ENCODE measurements at places on chromosomes 1 and 21.

GRCh38 chr1:158035976-158036583, 42.6 kb downstream of the KIRREL1 start:
- no peak for DNase-seq

DNA sequence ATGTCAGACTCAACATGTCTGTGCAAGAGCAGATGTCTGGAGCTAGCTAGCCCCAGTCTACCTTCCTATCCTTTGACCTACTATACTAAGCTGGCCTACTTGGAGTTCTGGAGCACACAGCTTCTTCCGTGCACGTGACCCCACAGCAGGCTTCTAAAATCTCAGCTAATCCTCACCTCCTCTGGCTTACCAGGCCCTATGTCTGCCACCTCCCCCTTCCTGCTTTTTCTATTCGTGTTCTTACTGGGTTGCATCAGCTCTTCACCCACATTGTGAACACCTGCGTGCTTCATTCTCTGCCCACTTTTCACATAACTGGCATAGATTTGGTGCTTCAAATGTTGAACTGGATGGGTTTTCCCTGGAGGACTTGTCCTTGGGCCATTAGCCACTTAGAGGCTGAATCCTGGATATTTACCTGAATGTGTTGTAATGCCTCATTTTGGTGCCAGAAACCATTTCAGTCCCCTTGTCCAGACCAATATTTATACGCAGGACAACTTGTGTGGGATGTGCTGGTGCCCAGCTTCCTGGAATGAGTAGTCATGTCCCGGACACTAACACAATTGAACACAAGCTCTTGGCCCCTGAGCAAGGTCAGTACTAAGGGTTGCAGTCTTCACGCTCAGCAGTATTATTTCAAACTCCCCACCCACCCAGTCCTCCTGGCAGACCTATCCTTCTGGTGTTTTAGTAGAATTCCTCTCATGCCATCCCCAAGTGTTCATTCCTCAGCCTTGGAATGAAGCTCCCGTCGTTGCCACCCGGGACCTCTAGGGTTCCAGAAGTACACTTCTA, 24.0 kb downstream of the TENT5C start:
- DNase-seq, result no peak

DNA sequence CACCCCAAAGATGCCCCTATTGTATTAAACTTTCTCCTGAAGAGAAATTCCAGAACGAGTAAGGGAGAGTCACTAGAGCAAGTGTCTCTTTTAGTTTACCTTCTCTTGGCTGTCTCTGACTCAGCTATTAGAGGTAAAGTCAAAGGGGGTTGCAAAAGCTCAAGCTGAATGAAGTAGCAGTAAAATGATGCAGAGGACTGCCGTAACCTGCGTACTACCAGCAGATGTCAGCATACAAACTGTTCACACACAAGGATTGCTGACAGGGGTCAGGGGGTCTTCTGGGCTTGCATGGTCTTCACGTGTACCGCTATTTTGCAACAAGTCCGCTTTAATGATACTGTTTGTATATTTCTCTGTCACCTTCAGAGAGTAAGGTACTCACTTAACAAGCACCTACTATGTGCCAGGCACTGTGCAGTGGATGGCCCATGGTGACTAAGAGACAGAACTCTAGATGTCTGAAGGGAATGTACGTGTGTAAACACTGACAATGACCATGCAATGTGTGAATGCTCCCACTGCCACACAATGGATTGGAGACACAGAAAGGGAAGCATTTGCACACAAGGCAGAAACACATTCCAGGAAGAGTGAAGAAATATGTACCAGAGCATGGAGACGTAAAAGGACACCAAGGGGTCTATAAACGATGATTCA, 34.9 kb downstream of the CHML start:
- no peak for DNase-seq

DNA sequence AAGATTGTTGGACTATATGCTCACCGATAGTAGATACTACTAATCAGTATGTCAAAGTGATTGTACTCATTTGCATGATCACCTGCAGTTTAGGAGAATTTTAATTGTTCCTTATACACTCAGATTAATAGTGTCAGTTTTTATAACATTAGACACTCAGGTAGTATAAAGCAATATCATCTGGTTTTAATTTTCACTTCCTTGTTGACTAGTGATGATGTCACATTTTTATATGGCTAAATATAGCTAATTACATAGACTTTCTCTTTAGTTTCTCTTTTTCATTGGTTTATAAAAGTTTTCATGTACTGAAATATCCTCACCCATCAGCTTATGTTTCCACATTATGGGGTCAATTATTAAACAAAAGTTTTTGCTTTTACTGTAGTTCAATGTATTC, 1332.4 kb upstream of the ADGRL2 start:
- no peak for DNase-seq

GRCh38 chr1:192993426-192994085, 65.6 kb downstream of the UCHL5 start:
- no peak for DNase-seq

DNA sequence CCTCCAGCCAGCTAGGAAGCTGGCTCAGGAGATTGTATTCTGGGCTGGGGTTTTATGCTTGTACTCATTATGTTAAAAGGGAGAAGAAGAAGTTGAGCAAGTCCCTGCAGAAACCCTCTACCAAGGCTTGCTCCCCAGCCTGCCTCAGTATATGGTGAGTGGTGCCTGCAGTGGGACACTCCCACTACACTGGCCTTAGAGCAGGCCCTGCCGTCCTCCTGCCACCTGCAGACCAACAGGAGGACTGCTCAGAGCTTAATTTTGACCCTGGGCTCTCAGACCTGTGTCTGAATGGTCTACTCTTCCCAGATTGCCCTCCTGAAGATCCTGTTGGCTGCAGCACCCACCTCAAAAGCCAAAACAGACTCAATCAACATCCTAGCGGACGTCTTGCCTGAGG, 13.0 kb downstream of the STRIP1 start:
- DNase-seq, result no peak

GRCh38 chr1:4494558-4494957, 159.9 kb upstream of the AJAP1 start:
- DNase-seq, result no peak

GRCh38 chr1:219460896-219461815, 151.7 kb downstream of the ZC3H11B start:
- DNase-seq, result no peak

GRCh38 chr1:226195144-226195543, 8.6 kb upstream of the ACBD3 start:
- DNase-seq, result no peak

- DNase-seq, result no peak
Observed at GRCh38 chr1:117271959-117272358, 61.2 kb upstream of the VTCN1 start.

- no peak for DNase-seq
Observed at GRCh38 chr21:46428987-46429710, 29.5 kb upstream of the DIP2A start.

GRCh38 chr1:18288722-18289121, 181.1 kb downstream of the IGSF21 start:
- DNase-seq, result no peak

DNA sequence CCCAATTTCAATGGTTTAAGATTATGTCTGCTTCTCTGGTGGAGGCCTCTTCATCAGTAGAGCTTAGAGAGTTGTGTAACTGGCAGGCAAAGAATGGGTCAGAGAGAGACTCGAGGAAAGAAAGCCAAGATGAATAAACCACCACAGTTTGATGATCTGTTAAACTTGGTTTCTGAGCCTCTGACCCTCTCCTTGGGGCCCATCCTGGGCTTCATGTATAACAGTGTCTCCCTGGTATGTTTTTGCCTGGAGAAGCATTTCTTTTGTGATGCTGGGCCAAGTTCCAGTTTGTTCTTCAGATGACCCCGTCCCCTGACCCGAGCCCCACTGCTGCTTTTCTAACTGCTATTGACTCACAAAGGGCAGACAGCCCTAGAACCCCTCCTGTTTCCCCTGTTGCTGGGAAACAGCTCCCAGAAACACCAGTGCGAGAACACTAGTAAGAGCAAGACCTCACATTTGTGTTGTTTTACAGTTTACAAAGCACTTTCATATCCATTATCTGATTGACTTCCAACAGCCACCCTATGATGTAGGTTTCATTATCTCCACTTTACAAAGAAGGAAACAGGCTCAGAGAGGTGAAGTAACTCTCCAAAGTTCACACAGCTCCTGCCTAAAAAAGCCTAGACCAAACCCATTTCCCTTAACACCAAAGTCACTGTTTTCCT, 9.0 kb downstream of the CD2 start:
- DNase-seq, result no peak

GRCh38 chr1:18940303-18941020, 16.0 kb downstream of the IFFO2 start:
- no peak for DNase-seq

GRCh38 chr21:27372381-27372780, 405.5 kb upstream of the ADAMTS5 start:
- DNase-seq, result no peak

DNA sequence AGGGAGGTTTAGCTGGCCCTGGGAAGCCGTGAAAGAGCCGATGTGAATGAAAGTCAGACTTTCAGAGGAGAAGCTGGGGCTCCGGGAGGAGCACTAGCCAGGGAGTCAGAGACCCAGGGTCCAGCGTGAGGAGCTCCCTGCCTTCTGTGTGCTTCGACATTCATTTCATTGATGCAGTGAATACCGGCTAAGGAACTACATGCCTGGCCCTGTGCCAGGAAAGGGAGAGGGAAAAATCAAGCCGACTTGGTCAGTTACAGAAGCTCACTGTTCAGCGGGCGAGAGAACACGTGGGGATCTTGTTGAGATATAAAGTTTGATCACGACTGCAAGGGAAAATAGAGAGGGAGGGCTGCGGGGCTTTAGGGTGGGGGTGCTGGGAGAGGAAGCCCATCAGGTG, 76.7 kb upstream of the RUNX3 start:
- DNase-seq, result no peak

GRCh38 chr1:150568594-150568966, 10.8 kb downstream of the MCL1 start:
- no peak for DNase-seq

DNA sequence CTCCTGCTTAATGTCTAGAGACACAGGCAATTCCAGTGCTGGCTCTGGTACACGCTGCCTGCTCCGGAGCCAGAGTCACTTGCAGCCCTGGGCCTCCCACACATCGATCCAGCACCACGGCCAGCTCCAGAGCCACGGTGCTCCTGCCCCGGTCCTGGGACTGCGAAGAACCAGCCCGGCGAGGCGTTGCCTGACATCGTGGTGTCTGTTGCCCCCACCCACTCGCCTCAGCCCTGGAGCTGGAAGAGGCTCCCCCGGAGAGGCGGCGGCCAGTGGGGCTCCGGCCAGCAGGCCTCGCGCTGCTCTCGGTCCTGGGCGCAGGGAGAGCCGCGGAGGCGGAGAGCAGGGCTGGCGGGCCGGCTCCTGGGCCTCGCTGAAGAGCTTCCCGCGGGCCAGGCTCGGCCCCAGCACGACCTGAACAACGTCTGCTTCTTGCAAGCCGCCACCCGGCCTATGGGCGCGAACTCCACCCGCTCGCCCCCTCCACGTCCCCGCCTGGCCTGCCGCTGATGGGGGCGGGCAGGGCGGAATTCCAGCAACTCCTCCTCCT, 364.8 kb downstream of the CEP170 start:
- DNase-seq, result no peak

GRCh38 chr1:21572221-21572620, 63.0 kb downstream of the ALPL start:
- peak; percentile 16 for DNase-seq

GRCh38 chr1:39230261-39231190, 26.0 kb downstream of the MACF1 start:
- no peak for DNase-seq

DNA sequence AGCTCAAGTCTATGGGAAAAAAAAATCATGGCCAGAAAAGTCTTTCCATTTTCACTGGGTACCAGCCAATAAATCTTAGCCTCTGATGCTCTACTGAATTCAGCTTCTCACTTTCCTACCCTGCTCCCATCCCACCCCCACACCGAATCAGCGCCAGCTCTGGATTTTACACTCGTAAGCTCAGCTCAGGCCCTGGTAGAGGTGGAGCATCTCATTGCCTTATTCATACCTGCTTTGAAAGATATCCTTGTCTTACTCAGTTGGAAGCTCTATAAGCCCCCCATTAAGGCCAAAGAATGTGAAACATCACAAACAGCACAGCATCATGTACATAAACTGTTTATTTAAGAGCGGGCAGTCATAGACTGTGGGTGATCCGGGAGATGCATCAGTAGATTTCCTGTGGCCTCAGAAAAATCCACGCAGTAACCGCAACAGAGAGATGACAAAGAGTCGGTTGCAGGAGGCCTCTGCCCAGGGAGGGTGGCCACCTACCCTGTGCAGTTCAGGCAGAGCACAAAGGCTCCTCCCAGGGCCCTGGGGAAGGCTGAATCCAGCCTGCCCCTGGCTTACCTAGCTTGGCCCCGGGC, 36.4 kb upstream of the ETS2 start:
- no peak for DNase-seq

DNA sequence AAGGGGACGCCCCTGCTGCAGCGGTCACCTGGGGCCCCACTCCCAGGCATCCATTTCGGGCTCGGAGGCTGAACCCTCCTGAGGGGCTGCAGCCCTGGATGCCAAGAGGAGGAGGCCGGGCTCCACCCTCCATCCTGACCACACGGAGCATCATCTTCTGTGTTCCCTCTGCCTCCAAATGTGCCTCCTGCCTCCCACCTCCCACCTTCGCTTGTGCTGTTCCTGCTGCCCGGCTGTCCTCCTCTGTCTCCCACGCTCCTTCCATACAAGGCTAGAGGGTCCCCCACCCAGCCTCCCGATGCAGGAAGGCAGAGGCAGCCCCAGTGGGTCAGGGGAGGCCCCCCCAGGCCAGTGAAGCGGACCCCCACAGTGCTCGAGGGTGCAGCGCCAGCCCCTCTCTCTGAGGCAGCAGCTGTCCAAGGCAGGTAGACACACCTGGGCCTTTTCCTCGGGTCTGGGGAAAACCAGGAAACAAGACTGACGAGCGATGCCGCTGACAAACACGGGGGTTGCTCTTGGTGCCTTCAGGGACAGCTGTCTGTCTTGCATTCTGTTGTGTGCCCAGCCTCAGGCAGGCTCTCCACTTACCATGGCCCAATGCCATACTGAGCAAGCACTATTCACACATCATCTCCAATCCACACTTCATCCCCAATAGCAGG, 16.8 kb upstream of the PLEKHG5 start:
- DNase-seq, result peak; percentile 77

- no peak for DNase-seq
Observed at GRCh38 chr1:228494970-228495853, 8.0 kb downstream of the RNF187 start.

GRCh38 chr21:41593760-41594138, 85.8 kb upstream of the TMPRSS2 start:
- no peak for DNase-seq

GRCh38 chr1:15345705-15346345, 63.9 kb upstream of the EFHD2 start:
- DNase-seq, result no peak

- no peak for DNase-seq
Observed at GRCh38 chr1:172895761-172896160, 155.0 kb downstream of the TNFSF18 start.
